ENCODE measurements at places on chromosomes 7 and 10. TPM values are rescaled to one million over a fixed set of nuclear protein-coding genes. Genes with fewer than 3 reads are reported as not detected.

The GFRA1 gene
- not detected for total RNA-seq

GRCh38 chr10:85067955-85068354 is 739.6 kb downstream of the CCSER2 start:
- no peak for DNase-seq

DNA sequence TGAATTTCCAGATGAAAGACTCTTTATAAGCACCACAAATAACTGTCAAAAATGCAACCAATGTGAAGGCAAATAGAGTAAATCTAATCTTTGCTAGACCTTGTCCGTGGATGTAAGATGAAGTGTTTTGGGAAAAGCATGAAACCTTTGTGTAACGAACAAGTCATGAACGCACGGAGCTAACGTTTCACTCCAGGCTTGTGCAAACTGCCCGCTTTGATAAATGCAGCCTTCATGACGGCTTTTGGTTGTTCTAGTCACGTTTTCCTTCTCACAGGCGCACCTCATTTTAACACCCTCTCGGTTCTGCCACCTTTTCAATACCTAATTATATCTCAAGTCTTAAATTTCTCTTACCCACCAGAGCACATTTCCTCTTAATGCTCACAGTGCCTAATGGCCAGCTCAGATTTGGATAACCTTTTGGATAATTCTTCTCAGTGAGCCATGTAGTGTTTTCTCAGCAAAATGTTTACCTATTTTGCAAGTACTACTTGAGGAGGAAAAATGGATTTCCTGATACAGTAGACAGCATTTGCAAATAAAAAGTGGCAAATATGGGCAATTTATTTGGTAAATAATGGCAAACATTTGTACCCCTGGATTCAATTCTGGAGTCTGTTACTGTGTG is 63.2 kb downstream of the HECW1 start:
- no peak for DNase-seq

The VIPR2 gene
- not detected for total RNA-seq

DNA sequence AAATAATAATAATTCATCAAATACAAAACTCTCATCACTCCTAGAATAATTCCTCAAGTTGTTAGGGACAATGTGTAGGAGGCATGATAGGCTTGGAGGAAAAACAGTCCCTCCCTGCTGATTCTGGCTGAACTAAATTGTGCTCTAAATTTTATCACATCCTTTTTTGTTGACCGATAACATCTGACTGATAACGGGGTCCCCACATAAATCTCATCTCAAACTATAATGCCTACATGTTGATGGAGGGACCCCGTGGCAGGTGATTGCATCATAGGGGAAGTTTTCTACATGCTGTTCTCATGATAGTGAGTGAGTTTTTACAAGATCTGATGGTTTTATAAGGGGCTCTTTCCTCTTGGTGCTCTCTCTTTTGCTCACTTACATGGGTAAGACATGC is 1043.5 kb upstream of the SORCS1 start:
- no peak for DNase-seq

DNA sequence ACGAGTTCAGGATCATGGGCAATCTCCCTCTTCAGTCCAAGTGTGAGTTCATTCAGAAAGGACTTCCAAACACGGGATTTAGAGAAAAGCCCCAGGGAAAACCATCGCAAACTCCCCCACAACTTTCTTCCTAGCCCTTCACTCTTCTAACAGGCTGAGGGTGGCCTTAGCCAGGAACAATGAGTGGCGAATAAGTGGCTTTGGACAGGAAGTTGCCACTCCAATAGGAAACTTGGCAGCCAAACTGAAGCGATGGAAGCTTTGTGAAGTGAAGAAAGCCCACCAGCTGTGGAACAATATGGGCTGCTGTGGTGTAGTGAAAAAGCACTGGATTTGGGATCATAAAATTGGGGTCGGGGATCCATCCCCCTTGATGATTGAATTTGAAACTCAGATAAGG is 193.2 kb downstream of the TEX36 start:
- DNase-seq, result no peak

The TAS2R4 gene
- total RNA-seq, result 1.2 TPM

DNA sequence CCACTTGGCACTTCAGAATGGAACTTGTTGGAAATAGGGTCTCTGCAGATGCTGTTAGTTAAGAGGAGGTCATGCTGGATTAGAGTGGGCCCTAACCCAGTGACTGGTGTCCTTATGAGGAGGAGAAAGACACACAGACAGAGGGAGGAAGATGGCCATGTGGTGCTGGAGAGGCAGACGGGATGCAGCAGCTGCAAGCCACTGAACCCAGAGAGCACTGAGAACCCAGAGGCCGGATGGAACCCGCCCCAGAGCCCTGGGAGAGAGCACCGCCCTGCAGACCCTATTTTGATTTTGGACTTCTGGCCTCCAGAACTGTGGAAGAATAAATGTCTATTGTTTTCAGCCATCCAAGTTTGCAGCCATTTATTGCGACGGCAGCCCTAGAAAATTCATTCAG is 58.0 kb upstream of the EBF3 start:
- DNase-seq, result no peak

The ACHE gene
- total RNA-seq, result not detected

GRCh38 chr10:1419796-1420610 is 317.3 kb downstream of the ADARB2 start:
- DNase-seq, result no peak
